ENCODE measurements at places on chromosomes 6 and 20.

GRCh38 chr6:81751388-81752083 is 945 bp downstream of the TENT5A start:
- peak; percentile 17 for DNase-seq

DNA sequence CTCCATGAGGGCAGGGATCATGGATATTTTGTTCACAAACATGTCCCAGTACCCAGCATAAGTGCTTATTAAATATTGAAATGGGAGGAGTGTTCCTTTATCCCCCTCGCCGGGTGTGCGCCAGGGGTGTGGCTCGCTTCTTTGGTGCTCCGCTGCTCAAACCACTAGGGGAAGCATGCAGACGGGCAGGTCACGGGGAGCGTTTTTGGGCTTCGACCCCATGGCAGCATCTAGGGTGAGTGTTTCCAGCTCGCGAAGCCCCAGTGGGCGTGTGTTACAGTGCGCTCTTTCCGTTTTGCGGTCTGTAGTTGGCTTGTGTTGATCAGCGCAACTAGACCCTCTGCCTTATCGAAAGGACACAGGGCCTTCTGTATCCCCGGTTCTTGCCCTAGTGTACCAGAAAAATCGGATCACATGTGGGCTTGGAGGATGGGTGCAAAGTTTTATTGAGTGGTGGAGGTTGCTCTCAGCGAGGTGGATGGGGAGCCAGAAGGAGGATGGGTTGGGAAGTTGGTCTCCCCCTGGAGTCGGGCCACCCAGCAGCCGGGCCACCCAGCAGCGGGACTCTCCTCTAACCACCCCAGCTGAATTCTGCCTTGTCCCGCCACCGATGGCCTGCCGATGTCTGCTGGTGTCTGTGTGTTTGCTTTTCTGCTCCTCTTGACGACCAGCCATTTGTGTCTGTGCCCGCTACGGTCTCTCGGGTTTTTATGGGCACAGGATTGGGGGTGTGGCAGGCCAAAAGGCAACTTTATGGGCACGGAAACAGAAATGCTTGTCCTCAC is 43.2 kb upstream of the OGFRL1 start:
- no peak for DNase-seq

DNA sequence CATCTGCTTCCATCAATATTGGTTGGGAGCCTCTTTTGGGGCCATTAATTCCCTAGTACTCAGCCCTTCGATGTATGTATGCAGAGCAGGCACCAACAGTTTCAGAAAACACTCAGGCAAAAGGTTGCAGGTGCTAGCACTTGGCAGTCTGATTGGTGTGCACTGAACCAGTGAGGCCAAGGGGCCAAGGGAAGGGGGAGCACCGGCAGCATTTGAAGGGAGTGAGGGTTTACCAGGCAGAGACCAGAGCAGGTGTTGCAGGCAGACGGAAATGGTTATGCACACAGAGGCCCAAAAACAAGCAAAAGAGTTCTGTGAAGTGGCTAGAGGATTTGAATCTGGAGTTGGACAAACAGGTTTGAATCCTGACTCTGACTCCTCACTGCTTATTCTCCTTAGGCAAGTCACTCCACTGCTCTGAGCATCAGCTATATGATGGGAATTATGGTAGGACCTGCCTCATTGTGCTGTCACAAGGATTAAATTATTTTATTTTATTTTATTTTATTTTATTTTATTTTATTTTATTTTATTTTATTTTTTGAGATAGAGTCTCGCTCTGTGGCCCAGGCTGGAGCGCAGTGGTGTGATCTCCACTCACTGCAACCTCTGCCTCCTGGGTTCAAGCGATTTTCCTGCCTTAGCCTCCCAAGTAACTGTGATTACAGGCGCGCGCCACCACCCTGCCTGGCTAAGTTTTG is 58.1 kb upstream of the SHLD1 start:
- DNase-seq = no peak

GRCh38 chr6:57068061-57068460 is 21.6 kb downstream of the KIAA1586 start:
- DNase-seq = no peak

DNA sequence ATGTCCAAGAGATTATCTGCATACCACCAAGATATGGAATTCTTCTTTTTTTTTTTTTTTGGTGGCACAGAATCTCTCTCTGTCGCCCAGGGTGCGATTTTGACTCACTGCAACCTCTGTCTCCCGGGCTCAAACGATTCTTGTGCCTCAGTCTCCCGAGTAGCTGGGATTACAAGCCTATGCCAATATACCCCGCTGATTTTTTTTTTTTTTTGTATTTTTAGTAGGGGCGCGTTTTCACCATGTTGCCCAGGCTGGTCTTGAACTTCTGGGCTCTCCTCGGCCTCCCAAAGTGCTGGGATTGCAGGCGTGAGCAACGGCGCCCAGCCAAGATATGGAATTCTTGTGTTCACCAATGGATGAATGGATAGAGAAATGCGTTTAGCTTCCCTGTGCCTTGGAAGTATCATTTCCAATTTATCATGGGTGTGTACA is 31.0 kb downstream of the POM121L2 start:
- no peak for DNase-seq

DNA sequence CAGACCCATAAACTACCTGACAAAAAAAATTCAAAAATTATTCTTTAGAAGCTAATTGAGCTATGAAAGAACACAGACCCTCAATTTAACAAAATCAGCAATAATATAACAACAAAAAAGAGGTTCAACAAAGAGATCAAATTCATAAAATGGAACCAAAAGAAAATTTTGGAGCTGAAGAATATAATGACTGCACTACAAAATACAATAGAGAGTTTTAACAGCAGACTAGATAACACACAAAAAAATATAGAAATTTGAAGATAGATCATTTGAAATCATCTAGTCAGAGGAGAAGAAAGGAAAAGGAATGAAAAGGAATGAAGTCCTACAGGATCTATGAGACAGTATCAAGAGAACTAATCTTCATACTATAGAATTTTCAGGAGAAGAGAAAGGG is 422.1 kb downstream of the PAX1 start:
- DNase-seq = no peak

- no peak for DNase-seq
Observed at GRCh38 chr6:158620963-158621693, 23.4 kb downstream of the DYNLT1 start.

- no peak for DNase-seq
Observed at GRCh38 chr20:60584221-60584620, 626.0 kb downstream of the CDH26 start.

DNA sequence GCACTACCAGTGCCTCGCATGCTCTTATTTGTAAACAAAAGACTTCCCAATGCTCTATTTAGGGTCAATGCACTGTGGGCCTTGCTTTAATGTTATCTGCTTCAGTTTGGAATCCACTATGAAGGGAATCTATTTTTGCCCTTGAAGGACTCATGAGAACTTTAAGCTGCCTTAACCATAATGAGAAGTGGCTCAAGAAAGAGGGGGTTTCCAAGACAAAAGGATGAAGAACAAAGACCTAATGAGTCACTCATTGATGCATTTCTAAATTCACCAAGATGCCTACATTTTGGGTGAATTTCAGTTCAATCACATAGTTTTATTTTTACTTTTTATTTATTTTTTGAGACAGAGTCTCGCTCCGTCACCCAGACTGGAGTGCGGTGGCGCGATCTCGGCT is 228.2 kb downstream of the LY86 start:
- DNase-seq = no peak

DNA sequence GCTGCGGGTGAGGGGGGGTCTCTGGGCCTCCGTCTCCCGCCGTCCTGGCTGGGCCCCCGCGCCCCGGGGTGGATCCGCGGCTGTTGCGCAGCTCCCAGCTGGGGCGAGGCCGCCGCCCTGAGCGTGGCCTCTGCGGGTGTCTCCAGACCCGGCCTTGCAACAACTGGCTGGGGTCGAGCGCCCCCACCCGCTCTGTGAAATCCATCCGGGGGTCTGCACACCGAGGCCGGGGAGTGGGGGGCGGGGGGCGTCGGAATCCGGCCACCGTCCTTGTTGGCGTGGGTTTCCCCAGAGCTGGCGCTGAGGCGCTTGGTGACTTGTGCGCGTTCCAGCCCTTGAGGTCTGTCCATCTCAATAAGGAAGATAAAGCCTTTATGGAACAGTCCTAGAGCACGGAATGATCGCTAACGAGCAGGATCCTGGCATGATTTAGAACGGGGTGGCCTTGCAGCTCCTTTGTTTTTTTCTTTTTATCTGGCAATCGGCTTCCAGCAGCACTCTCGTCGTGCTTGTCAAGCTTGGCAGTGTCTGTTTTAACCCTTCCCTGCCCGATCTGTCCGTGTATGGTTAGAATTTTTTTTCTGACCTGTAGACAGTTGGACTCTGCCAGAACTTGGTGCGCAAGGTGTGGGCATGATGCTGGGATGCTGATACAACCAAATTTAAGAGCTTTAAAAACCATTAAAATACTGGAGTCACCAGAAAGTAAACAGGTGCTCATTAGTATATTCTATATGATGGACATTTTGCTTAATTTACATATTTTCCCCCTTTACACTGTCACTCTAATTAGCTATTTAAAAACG is 675 bp downstream of the DSTN start:
- peak; percentile 4 for DNase-seq

DNA sequence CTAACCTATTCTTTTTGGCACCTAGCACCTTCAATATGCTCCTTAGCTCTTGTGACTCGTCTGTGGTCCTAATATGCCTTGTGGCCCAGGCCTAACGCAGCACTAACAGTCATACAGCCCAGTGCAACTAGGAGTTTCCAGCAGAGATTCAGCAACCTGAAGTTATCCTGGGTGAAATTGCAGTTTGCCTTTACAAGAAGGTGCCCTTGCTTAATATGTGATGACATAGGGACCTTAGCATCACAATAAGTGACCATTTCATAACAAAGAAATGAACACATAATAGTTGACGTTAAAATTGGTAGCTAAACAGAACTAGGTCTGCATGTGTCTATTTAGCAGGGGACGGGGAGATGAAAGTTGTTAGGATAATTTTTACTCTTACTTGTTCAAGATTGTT is 10.1 kb downstream of the FIG4 start:
- DNase-seq = no peak

DNA sequence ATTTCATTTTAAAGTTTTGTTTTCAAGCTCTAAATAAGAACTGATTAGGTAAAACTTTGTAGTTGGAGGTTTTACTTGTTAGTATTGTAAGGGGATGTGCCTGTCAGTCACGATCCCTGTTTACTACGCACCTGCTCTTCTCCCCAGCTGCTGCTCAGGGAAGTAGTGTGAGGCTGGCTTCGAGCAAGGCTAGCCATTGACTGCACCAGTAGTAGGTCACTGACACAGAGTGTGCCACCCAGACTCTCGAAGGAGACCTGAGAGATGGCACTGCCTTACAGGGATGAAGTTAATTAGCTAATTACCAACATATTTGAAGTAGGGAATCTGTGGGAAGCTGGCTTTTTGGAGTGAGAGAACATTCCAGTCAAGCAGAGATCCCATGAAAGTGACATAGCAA is 89.2 kb downstream of the DNAH8 start:
- no peak for DNase-seq

- DNase-seq = no peak
Observed at GRCh38 chr20:47656318-47656717, 129.0 kb downstream of the SULF2 start.

GRCh38 chr20:24816431-24816830 is 132.6 kb upstream of the CST7 start:
- no peak for DNase-seq

DNA sequence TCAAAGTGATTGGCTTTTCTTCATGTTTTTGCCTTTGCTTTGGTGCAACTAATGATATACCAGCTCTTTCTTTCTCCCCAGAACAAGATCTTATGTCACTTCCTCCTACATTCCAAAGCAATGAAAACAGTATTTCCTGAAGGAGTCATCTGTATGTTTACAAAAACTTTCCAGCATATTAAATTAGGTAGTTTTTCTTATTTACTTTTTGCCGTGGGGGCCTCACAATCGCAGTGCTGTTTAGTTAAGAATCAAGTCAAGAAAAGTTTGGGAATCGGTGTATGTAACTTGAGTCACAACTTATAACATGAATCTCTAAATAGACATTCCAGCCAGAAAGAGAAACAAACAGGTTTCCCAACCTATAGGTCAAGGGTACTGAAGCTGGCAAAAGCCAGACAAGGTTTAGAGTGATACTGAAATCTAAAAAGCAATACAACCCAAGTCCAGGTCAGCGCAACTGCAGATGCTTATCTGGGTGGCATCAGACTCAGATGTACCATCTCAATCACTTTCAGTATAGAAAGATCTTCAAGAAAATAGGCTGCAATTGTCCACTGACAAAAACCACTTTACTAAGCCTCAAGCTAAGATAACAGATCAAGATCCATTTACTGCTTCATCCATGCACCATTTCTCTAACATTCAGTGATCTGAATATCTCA is 63.6 kb downstream of the IPCEF1 start:
- DNase-seq = no peak

GRCh38 chr6:146154197-146154596 is 125.3 kb downstream of the GRM1 start:
- no peak for DNase-seq

DNA sequence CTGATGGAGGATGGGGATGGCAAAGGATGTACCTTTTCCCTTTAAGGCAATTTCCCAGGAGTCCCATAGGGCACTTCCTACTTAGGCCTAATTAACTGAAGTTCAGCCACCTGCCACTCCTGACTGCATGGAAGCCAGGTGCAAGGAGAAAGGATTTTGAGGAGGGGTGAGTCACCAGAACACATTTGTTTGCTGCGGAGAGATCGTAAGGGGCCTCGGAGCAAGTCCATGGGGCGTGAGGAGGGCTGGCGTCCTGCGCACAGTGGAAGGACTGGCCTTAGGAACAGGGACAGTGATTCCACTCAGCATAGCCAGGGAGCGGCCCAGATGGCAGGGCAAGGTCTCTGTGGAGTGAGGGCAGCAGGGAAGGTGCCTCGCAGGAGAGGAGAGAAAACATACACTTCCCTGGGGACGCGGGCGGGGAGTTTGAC is 11.8 kb upstream of the MAP1LC3A start:
- no peak for DNase-seq

- DNase-seq = peak; percentile 39
Observed at GRCh38 chr6:7723041-7723447, 2.9 kb upstream of the BMP6 start.

- DNase-seq = no peak
Observed at GRCh38 chr6:34393191-34393965, 909 bp upstream of the NUDT3 start.

GRCh38 chr6:168332020-168332419 is 12.4 kb upstream of the DACT2 start:
- DNase-seq = no peak

- no peak for DNase-seq
Observed at GRCh38 chr6:82227770-82228169, 19.8 kb downstream of the IBTK start.
